ENCODE measurements at places on chromosomes 12 and 14.

DNA sequence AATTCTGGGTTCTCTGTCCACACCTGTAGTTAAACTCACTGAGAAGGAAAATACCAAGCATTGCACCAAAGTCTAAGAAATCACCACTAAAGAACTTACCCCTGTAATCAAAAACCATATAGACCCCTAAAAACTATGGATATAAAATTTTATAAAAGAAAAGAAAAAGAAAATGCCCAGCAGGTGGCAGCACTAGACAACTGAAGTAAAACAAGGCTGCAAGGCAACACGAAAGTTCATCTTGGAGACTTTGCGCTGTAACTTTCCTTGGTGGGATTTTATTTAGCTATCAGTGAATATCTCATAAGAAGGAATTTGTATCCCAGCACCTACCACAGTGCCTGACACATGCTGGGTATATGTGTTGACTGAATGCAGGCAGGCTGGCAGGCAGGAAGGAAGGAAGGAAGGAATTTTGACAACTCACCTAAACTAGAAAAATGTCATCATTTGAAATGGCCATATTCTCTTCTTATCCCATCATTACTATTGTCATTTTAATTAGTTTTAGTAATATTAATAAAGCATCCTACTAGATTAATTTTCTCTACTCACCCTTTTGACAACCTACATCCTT, 68.2 kb upstream of the ETV6 start:
- peak; percentile 37 for DNase-seq

GRCh38 chr12:67452119-67452805, 183.1 kb downstream of the CAND1 start:
- no peak for DNase-seq

DNA sequence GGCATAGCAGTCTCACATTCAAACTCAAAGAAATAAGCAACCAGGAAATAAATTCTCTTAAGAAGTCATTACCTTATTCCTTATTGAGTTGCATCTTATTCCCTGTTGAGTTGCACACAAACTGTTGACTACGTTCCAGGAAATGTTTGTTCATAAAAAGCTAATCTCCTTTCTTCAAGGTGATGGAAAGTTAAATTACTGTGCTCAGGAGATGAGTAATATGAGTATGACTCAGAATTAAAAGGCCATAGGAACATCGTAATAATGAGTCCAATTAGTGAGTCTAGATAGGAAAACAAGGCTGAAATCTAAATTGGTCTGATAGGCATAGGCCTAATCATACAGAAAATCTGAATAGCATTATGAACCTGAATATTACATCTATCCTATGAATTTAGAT, 203.1 kb downstream of the SLC2A13 start:
- DNase-seq, result no peak

DNA sequence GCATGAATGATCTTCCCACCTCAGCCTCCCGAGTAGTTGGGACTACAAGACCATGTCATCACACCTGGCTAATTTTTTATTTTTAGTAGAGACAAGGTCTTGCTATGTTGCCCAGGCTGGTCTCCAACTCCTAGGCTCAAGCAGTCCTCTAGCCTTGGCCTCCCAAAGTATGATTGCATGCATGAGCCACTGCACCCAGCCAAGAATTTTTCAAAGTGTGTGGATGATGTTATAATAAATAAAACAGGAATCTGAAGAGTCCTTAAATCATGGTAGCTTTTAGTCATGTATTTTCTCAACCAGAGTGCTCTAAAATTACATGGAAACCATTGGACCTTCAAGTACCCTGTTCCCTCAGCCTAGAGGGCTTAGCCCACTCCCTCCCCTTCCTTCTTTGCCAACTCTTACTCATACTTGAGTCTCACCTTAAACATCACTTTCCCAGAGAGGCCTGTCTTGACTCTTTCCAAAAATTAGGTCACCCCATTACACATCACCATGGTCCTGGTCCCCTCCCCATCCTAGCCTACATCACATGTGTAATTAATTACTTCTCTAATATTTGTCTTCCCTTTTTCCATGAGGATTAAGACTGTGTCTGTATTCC, 52.2 kb upstream of the BICDL1 start:
- no peak for DNase-seq

DNA sequence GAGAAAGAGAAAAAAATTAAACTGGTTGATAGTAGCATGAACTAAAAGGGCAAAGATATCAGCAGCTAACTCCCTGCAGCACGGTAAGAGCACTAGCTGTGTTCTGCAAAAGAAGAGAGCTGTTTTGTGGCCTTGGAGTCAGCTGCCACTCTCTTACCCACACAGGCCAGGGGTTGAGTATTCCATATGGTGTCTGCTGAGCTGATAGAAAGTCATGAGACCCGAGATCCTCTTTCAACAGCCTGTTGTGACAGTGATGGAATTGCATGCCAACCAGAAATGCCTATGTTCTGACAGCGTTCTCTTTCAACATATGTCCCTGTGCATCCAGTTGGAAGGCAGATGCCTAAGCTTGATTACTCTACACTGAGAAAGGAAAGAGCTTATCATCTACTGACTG, 39.9 kb downstream of the TMTC1 start:
- no peak for DNase-seq

DNA sequence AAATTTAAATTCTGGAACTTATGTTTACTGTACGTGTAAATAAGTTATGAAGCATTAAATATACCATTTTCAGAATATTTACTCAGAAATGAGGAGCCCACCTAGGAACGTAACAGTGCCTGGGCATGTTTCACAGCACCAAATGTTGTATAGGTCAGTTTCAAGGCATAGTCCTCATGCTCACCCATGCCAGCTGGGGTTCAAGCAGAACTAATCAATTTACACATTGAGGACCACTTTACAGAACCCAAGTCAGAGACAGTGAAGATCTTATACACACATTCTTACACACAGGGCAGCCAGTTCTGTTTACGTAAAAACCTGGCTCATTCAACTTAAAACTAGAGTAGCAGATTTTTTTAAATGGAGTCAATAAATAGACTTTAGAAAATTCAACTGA, 2.0 kb downstream of the KICS2 start:
- no peak for DNase-seq

- DNase-seq, result no peak
Observed at GRCh38 chr12:131736446-131737149, 25.7 kb downstream of the SFSWAP start.

- DNase-seq, result no peak
Observed at GRCh38 chr14:28365510-28365909, 401.1 kb upstream of the FOXG1 start.

DNA sequence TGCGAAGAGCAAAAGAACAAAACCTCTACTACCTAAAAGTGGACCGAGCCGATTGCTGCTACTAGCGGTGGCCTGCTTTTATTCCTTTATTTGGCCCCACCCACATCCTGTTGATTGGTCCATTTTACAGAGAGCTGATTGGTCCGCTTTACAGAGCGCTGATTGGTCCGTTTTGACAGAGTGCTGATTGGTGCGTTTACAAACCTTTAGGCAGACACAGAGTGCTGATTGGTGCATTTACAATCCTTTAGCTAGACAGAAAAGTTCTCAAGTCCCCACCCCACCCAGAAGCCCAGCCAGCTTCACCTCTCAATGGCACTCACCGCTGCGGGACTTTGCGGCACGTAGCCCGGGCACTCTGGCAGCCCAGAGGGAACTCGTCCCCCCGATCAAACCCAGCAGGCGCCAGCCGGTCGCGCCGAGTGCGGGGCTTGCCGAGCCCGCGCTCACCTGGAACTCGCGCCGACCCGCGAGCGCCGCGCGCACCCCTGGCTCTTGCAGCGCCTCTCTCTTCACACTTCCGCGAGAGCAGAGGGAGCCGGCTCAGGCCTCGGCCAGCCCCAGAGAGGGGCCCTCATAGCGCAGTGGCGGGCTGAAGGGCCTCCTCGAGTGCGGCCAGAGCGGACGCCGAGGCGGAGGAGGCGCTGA, 8.7 kb upstream of the FGD4 start:
- DNase-seq, result no peak
